ENCODE measurements at places on chromosomes 3 and 15. TPM values are rescaled to one million over a fixed set of nuclear protein-coding genes. Genes with fewer than 3 reads are reported as not detected.
A peak's percentile ranks its signal among the peaks of the same experiment; 100 is the strongest.

DNA sequence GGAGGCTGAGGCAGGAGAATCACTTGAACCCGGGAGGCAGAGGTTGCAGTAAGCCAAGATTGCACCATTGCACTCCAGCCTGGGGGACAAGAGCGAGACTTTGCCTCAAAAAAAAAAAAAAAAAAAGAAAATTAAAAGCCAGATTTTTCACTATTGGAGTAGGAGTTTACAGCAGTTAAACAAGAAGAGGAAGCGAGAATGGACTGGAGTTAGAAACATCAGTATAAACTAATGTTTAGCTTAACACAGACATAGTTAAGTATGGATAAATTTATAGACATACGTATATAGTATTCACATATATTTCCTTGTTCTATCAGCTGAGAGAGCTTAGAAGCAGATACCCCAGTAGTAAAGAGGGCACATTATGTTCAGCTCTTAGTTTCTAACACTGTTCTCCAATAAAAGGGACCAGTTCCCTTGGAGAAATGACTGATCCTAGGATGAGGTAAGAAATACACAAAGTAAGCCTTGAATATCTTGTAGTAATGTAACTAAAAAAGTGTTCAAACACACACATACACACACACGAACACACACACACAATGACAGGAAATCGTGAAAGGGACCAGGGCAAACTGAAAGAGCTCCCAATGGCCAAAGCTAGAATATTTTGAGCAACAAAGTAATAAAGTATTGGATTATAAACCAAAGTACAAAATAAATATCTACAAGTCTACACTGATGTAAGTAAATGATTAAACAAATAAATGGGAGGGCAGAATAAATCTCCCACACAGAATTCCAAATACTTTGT is 25.1 kb downstream of the PIK3CB start:
- H3K27me3 ChIP-seq: no peaks in the 10 kb centered on the region
- peaks cover 6% of the 10 kb centered on the region for H3K4me1 ChIP-seq
- H3K27ac ChIP-seq: no peak overlapping the region

GRCh38 chr3:191356631-191357439 is 26.5 kb upstream of the UTS2B start:
- H3K27ac ChIP-seq: no peak overlapping the region
- H3K4me1 ChIP-seq: peaks cover 8% of the 10 kb centered on the region
- no peak for ATAC-seq

GRCh38 chr15:83654379-83655236 is 685 bp downstream of the ADAMTSL3 start:
- no peak for ATAC-seq
- H3K4me3 ChIP-seq: no peak overlapping the region
- H3K27ac ChIP-seq: no peak overlapping the region

DNA sequence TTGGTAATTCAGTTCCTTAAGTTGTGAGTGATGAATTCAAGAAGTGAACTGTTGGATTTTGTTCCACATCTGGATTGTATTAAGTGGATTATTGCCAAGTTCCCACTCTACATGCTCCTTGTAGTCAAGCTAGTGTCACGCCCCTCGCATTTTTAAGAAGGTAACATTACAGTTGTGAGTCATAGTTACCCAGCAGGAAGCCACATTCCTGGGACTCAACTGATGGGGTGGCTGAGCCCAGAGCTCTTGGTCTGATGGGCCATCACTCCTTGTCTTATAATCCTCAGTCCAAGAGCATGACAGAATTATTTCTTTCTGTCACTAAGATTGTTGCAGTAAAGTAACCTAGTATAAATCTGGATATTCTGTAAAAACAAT is 102.7 kb downstream of the PTPRG start:
- H3K36me3 ChIP-seq: no peaks in the 10 kb centered on the region
- H3K4me3 ChIP-seq: no peak overlapping the region
- H3K4me1 ChIP-seq: no peaks in the 10 kb centered on the region
- no peaks in the 10 kb centered on the region for H3K27me3 ChIP-seq
- no peak for ATAC-seq
- H3K27ac ChIP-seq: no peak overlapping the region

GRCh38 chr3:194014756-194015155 is 121.2 kb upstream of the HES1 start:
- H3K4me3 ChIP-seq: no peak overlapping the region
- no peak for ATAC-seq
- H3K27ac ChIP-seq: no peak overlapping the region
- no peaks in the 10 kb centered on the region for H3K4me1 ChIP-seq
- H3K36me3 ChIP-seq: no peaks in the 10 kb centered on the region
- H3K27me3 ChIP-seq: peaks cover 9% of the 10 kb centered on the region

TTC21A gene
- total RNA-seq: 2.7 TPM

- H3K27ac ChIP-seq: peak overlapping the region; percentile 79
- peak overlapping the region; percentile 84 for H3K4me3 ChIP-seq
- peaks cover 59% of the 10 kb centered on the region for H3K4me1 ChIP-seq
- peaks cover 100% of the 10 kb centered on the region for H3K36me3 ChIP-seq
- no peaks in the 10 kb centered on the region for H3K27me3 ChIP-seq
Measured at GRCh38 chr3:30649572-30650318, 43.3 kb downstream of the TGFBR2 start.

DNA sequence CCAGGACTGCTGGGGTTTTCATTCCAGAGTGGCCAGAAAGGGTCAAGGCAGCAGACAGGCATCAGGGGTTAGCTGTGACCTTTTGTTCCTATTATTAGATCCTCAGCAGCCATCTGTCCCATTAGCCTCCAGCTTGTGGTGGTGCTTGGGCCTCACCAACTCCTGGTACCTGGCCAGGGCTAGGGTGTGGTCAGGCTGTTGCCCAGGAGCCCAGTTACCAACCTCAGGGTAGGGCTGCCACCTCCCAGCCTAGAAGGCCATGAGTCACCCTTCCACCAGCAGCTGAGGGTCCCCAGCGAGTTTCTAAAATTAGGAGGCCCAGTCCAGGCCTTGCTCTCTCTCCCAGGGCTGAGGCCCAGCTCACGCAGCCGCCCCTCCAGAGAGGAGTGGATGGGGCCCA is 12.2 kb downstream of the TMEM43 start:
- no peak overlapping the region for H3K27ac ChIP-seq
- H3K4me3 ChIP-seq: no peak overlapping the region
- no peaks in the 10 kb centered on the region for H3K27me3 ChIP-seq
- no peak for ATAC-seq
- peaks cover 13% of the 10 kb centered on the region for H3K4me1 ChIP-seq

DNA sequence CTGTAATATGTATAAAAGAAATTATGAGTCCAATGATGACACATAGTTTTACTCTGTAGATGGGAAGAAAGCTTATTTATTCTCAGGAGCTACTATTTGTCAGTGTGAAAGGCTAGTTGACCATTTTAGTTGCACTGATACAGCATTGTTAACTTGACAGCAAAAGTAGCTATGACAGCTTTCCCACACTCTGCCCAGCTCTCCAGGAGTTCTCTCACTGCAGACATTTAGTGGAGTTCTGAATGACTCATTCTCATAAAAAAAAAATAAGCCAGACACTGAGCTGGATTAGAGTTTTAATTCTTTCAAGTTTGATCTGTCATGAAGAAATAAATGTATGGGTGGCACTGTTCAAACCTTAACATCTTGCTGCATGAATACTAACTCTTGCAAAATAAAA is 77.2 kb upstream of the CFAP20DC start:
- H3K27me3 ChIP-seq: no peaks in the 10 kb centered on the region
- no peaks in the 10 kb centered on the region for H3K36me3 ChIP-seq
- H3K27ac ChIP-seq: no peak overlapping the region

- H3K4me3 ChIP-seq: no peak overlapping the region
- H3K27me3 ChIP-seq: peaks cover 12% of the 10 kb centered on the region
Measured at GRCh38 chr3:192929755-192930547, 12.3 kb upstream of the MB21D2 start.

DNA sequence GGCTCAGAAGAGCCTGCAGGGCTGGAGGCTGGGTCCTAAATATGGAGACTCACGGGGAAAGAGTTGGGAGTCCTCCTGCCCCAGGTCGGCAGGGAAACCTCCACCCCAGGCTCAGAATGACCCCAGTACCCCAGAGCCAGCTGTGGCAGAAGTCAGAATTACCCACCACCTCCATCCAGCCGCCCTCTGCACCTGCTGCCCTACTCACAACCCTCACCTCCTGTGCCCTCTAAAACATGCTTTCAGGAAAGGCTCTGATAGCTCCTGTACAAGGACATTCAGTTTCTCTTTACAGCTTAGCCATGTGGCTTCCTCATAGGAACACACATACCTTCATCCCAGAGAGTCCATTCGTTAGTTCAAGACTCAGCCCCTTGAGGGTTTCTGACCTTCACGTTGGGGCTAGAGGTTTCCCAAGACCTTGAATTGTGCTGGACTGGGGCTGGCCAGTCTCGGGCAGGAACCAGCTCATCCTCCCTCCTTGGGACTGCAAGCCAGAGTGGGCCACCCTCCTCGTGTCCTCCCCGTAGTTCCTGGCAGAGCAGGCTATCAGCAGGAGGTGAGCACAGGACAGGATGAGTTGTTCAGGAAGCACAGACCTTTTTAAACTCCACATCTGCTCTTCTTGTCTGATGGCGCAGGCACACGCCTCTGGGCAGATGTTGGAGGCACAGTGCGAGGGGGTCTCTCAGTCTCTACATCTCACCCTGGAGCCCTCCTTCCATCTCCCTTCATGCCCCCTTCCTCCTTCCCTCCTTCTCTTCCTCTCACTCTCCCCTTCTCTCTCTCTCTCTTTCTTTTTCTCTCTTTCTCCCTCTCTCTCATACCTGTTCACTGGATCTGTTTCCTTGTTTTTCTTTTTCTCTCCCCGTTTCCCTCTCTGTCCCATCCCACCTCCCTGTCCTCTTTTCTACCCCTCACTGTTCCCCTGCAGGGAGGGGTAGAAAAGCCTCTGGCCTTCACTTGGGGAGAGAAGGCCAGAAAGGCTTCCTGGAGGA is 55.9 kb upstream of the NR2C2 start:
- peak overlapping the region; percentile 60 for H3K4me3 ChIP-seq
- H3K4me1 ChIP-seq: peaks cover 14% of the 10 kb centered on the region
- H3K27me3 ChIP-seq: no peaks in the 10 kb centered on the region
- peak; percentile 6 for ATAC-seq
- H3K36me3 ChIP-seq: no peaks in the 10 kb centered on the region

- H3K4me1 ChIP-seq: peaks cover 4% of the 10 kb centered on the region
- ATAC-seq: no peak
- H3K36me3 ChIP-seq: peaks cover 98% of the 10 kb centered on the region
- no peaks in the 10 kb centered on the region for H3K27me3 ChIP-seq
Measured at GRCh38 chr15:90471769-90472168, 58.0 kb upstream of the CRTC3 start.

GRCh38 chr15:40775007-40775406 is 5.2 kb downstream of the C15orf62 start:
- H3K36me3 ChIP-seq: peaks cover 57% of the 10 kb centered on the region
- peaks cover 8% of the 10 kb centered on the region for H3K4me1 ChIP-seq
- no peak overlapping the region for H3K27ac ChIP-seq
- H3K4me3 ChIP-seq: no peak overlapping the region
- no peak for ATAC-seq
- H3K27me3 ChIP-seq: no peaks in the 10 kb centered on the region

Data from activated T-helper 17 cell treated with anti-CD3 and anti-CD28 coated beads, Interleukin-2, amount 50 U/mL, for 72 hours (primary cell).